Muscle of leg (tissue), 16 donors: ENCODE measurements at places on chromosomes 1 and 21. TPM values are rescaled to one million over a fixed set of nuclear protein-coding genes. Genes with fewer than 3 reads are reported as not detected.

MASP2 gene
- polyA plus RNA-seq = 2.4 TPM

AADACL3 gene
- polyA plus RNA-seq = not detected

CYP4A11 gene
- polyA plus RNA-seq = not detected

AMY1C gene
- polyA plus RNA-seq = not detected

RSPH1 gene
- polyA plus RNA-seq = 0.27 TPM

DNAI4 gene
- polyA plus RNA-seq = 4.0 TPM

TFF1 gene
- polyA plus RNA-seq = not detected

CCDC181 gene
- polyA plus RNA-seq = 0.80 TPM

ECM1 gene
- polyA plus RNA-seq = 3.8 TPM

TTC22 gene
- polyA plus RNA-seq = not detected

CDK18 gene
- 6.9 TPM for polyA plus RNA-seq

CD1E gene
- polyA plus RNA-seq = 0.24 TPM

STIL gene
- polyA plus RNA-seq = 4.6 TPM

SH3BGRL3 gene
- polyA plus RNA-seq = 54.8 TPM

NUP210L gene
- 0.04 TPM for polyA plus RNA-seq

RGSL1 gene
- not detected for polyA plus RNA-seq

GFI1 gene
- polyA plus RNA-seq = 0.31 TPM

ABL2 gene
- 7.8 TPM for polyA plus RNA-seq

CHD1L gene
- polyA plus RNA-seq = 21.9 TPM

KCTD3 gene
- 46.2 TPM for polyA plus RNA-seq

CATSPERE gene
- 0.54 TPM for polyA plus RNA-seq

MANEAL gene
- 2.1 TPM for polyA plus RNA-seq

SH2D2A gene
- 1.2 TPM for polyA plus RNA-seq

PCBP3 gene
- polyA plus RNA-seq = 2.3 TPM

USH2A gene
- polyA plus RNA-seq = 0.12 TPM

PLA2G4A gene
- polyA plus RNA-seq = 3.4 TPM

SLC45A3 gene
- 2.6 TPM for polyA plus RNA-seq

GUCA2A gene
- polyA plus RNA-seq = not detected

OR2AK2 gene
- polyA plus RNA-seq = not detected

ACTN2 gene
- 1,040 TPM for polyA plus RNA-seq

TFF2 gene
- not detected for polyA plus RNA-seq

PTGS2 gene
- 1.5 TPM for polyA plus RNA-seq
